Ovary (tissue), 10 donors: ENCODE measurements at places on chromosomes 2 and 18. TPM values are rescaled to one million over a fixed set of nuclear protein-coding genes. Genes with fewer than 3 reads are reported as not detected.

- H3K36me3 ChIP-seq: no peaks in the 10 kb centered on the region
- H3K27ac ChIP-seq: no peak overlapping the region
- no peaks in the 10 kb centered on the region for H3K27me3 ChIP-seq
- no peak overlapping the region for H3K4me3 ChIP-seq
- peak; percentile 65 for DNase-seq
Observed at GRCh38 chr2:216775043-216775453, 79.7 kb upstream of the IGFBP5 start.

- H3K27ac ChIP-seq: no peak overlapping the region
- no peaks in the 10 kb centered on the region for H3K36me3 ChIP-seq
- no peak for DNase-seq
Observed at GRCh38 chr2:224202281-224202865, 163.3 kb upstream of the SERPINE2 start.

- H3K27ac ChIP-seq: no peak overlapping the region
- no peak for DNase-seq
- no peak overlapping the region for H3K4me3 ChIP-seq
- H3K4me1 ChIP-seq: no peaks in the 10 kb centered on the region
- no peaks in the 10 kb centered on the region for H3K27me3 ChIP-seq
- H3K36me3 ChIP-seq: no peaks in the 10 kb centered on the region
Observed at GRCh38 chr2:205878999-205879762, 196.9 kb downstream of the NRP2 start.

DNA sequence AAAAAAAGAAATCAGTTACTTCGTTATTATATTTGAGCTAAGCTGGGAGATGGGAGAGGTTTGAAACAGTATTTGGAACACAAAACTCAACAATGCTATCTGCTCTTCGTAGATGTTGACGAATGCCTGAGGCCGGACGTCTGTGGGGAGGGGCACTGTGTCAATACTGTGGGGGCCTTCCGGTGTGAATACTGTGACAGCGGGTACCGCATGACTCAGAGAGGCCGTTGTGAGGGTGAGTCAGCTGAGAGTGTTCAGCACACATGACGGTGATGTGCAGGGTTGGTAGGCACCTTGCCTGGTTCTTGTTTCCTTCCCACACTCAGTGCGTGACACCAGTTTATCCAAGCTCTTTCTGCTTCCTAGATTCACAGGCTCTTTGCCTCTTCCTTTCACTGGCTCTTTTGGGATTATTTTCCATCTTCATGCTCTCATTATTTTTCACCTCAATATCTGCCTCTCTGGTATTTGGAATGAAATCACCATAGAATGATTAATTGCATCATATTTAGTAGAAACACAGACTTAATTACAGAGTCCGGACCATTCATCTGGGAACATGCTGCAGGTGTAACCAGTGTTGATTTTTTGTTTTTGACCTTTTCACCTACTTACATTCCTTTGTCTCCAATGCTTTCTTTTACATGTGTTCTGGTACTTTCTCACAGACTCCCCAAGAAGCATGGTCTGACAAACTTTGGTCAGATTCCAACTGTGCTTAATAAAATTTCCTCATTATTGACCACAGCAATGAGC is 200.6 kb upstream of the RASGRP3 start:
- H3K36me3 ChIP-seq: no peaks in the 10 kb centered on the region
- H3K27me3 ChIP-seq: no peaks in the 10 kb centered on the region

- H3K27me3 ChIP-seq: no peaks in the 10 kb centered on the region
- no peak for DNase-seq
- H3K36me3 ChIP-seq: no peaks in the 10 kb centered on the region
- peaks cover 4% of the 10 kb centered on the region for H3K4me1 ChIP-seq
- H3K4me3 ChIP-seq: no peak overlapping the region
Observed at GRCh38 chr2:165681841-165682240, 112.2 kb downstream of the GALNT3 start.

DNA sequence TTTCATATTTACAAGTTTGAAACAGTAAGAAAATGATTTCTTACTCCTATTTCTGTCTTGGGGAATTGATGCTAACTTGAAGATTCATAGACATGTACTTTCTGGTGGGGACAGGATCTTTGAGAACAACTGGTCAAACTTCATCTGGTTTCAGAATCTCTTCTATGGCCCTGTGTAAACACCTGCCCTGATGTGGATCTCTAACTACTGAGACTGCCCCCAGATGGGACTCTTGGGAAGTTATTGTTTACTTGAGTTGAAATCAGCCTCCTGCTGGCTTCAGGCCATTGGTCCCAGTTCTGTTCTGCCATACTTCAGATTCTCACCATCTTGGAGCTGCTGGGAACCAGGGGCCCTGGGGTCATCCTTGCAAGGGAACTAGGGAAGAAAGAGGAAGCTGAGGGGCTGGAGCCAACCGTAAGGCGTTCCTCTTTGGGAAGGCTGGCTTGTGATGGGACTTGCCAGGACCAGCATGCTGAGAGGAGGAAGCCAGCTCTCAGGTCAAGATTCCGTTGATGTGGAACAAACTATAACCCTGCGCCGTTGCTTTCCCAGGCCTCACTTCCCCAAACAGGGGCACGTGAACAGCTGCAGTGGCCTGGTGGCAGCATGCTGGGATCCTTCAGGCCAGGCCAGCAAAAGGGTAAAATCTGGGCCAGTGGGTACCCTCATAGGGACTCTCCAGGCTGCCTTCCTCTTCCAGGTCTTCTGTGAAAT is 135.5 kb upstream of the CXCR4 start:
- peaks cover 6% of the 10 kb centered on the region for H3K4me1 ChIP-seq
- no peak overlapping the region for H3K4me3 ChIP-seq
- DNase-seq: no peak

- no peaks in the 10 kb centered on the region for H3K36me3 ChIP-seq
- H3K4me3 ChIP-seq: no peak overlapping the region
- no peaks in the 10 kb centered on the region for H3K4me1 ChIP-seq
Observed at GRCh38 chr2:102773149-102773705, 11.4 kb downstream of the TMEM182 start.

The ALLC gene
- not detected for total RNA-seq
